NCI-H748 treated with DMSO at 0.1 percent for 48 hours (cell line): ENCODE measurements at places on chromosomes 6 and 20.

- no peak for DNase-seq
These were observed 114.5 kb downstream of the JAG1 start for GRCh38 chr20:10559266-10559665.

DNA sequence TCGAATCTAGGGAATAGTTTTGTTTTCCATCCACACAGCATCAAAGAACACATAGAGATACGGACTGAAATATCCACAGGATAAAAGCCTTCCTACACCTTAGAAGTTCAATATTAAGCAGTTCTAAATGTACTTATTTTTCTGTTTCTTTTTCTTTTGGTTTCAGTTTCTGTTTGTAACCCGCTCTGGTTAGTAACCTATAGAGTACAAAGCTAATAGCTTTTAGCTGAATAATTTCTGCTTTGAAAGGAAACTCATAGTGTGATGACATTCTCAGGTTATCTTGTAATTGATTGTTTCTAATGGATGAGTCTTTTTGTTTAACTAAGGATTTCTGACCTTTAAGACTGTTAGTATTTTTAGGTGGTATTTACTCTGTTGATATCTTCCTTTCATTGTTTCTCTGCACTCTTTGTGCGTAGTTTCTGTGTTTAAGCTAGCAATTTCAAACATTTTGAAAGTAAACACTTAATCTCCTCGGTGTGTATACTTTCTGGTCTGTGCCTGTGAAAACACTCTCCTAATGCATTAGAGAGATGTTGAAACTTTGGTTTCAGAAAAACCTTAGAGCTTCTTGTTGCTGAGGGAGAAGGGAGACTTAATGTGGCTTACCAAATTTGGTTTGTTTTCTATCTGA, 385.5 kb downstream of the HDGFL1 start:
- peak; percentile 58 for DNase-seq

GRCh38 chr6:128323011-128323410, 197.4 kb downstream of the PTPRK start:
- no peak for DNase-seq

DNA sequence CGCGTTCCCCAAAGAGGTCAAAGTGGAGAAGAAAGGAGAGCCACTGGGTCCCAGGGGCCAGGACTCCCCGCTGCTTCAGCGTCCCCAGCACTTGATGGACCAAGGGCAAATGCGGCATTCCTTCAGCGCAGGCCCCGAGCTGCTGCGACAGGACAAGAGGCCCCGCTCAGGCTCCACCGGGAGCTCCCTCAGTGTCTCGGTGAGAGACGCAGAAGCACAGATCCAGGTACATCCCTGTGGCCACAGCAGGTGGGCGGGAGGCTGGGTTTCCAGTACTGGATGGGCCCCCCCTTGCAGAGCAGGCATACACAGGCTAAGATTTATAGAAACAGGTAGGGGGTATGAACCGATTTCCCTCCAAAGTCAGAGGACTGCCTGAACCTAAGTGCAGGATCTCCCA, 42.7 kb upstream of the SMIM28 start:
- DNase-seq = no peak

DNA sequence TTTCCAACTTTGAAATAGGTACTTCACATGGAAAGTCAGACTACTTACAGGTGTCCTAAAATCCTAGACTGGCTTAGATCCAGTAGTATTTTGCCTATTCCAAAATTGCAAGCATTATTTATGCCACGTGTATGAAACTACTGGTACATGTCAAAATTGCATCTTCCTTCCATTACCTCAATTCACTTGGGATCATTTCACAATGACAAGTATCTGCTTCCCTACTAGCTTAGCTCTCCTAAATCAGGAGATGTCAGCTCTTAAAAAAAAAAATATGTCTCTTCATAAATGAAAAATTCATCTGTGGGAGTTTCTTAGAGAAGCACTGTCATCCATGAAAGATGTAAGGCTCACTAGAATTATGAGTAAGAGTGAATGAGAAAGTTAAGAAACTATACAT, 466.6 kb upstream of the MANEA start:
- DNase-seq = no peak

DNA sequence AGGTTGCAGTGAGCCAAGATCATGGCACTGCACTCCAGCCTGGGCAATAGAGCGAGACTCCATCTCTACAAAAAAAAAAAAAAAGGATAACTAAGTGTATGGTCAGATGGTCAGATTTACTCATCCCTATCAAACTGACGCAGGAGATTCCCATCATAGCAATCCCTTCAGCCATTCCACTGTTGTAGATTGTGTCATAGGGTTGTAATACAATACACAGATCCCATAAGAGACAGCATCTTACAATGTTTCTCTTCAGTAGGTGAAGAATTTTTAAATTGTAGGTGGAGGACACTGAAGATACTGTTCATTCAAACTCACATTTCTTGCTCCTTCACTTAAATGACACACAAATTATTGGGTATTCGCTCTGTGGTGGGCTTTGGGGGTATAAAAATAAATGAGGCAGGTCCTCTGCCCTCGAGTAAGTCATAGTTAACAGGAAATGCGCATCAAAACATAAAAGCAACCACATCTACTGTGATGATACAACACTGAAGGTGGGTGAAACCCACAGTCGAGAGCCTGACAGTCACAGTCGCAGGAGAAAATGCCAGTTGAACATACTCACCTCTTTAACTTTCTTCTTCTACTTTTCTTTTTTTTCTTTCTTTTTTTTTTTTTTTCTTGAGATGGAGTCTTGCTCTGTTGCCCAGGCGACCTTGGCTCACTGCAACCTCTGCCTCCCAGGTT, 205.5 kb downstream of the ZNF217 start:
- DNase-seq = no peak

DNA sequence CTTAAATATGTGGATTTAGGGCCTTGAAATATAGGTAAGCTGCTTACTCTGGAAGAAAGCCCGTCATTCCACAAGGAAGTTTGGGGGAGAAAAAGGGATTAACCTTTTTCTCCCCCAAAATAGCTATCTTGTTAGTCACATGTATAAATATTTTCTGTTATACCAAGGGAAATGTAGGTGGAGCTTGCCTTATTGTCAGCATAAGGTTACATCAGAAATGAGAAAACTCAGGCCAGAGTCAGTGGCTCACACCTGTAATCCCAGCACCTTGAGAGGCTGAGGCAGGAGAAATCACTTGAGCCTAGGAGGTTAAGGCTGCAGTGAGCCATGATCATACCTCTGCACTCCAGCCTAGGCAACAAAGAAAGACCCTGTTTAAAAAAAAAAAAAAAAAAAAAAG, 129.9 kb downstream of the LRFN2 start:
- DNase-seq = no peak

GRCh38 chr6:33212857-33213165, 4.5 kb downstream of the RING1 start:
- DNase-seq = no peak

GRCh38 chr6:3455569-3456394, 1.1 kb downstream of the SLC22A23 start:
- no peak for DNase-seq

DNA sequence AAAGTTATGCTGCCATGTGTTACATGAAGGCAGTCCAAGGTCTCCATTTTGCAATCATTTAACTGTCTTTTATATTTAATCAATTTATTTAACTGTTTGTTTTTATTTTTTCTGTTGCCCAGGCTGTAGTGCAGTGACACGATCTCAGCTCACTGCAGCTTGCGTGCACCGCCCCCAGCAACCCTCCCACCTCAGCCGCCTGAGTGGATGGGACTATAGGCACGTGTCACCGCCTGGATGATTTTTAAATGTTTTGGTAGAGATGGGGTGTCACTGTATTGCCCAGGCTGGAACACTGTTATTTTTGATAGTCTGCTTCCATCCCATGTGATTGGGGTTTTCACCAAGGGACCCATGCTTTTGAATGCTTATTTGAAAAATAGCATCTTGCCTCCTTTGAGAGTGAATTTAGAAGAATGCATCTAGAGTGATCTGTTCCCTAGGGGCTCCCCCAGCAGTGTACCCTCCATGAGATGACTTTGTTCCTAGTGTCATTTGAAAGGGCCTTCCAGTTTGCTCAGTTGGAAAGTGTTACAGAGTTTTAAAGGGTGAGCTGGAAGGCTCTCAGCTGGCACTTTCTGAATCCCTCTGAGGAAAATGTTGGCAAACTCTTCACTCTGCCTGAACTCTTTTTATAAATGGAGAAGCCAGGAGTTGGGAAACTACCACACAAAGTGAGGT, 143.4 kb downstream of the JARID2 start:
- no peak for DNase-seq

DNA sequence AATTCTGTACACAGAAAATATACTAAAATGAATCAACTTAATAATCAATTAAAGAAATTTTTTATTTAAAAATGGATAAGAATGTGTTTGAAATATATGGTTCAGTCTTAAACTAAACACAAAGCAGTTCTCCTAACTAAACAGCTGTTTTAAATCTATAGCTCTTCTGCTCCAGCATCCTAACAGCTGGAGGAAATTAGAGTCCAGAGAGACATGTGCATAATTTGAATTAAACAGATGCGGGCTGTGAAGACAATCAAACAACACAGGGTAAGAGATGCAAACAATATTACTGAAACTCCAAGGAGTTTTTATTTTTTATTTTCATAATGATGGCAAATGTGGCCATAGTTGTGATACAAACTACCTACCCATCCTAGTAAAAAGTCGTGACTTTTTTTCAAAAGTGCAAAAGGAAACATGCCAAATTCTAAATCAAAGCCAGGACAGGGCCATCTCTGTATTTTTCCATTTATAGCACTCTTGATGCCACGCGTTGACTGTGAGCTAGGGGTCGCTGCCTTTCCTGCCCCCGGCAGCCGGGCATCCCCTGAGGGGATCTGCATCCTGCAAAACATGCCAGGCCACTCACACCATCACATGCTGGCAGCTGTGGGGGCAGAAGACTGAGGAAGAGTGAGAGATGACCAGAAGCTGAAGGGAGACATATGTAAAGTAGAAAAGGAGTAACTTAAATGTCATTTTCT, 310.6 kb downstream of the PRKN start:
- DNase-seq = no peak

- DNase-seq = no peak
These were observed 2.0 kb downstream of the CLIC5 start for GRCh38 chr6:46013639-46014038.

DNA sequence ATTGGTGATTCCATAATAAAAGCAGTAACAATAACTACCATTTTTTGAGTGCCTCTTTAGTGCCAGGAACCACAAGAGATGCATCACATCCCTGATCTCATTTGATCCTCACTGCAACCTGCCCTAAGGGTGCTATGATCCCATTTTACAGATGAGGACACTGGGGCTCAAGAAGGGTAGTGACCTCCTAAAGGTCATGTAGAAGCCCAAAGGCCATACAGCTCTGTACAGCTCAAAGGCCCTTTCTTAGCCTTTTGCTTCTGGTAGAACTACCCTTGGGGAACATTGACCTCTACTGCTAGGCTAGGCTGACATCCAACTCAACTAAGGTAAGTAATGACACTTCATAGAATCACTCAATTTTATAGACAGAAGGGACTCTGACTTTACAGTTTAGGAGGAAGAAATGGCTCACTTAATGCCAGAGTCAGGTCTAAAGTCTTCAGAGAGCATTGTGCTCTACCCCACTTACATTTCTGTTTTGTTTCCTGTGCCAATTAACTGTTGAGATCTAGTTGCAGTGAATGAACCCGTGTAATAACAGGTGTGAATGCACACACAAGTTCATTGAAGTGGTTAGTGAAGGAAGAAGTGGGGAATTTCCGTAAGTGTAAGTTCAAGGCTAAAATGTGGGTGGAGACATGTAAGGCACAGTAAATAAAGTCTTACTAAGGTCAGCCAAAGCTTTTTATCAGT, 10.7 kb downstream of the SLC9A8 start:
- DNase-seq = no peak

DNA sequence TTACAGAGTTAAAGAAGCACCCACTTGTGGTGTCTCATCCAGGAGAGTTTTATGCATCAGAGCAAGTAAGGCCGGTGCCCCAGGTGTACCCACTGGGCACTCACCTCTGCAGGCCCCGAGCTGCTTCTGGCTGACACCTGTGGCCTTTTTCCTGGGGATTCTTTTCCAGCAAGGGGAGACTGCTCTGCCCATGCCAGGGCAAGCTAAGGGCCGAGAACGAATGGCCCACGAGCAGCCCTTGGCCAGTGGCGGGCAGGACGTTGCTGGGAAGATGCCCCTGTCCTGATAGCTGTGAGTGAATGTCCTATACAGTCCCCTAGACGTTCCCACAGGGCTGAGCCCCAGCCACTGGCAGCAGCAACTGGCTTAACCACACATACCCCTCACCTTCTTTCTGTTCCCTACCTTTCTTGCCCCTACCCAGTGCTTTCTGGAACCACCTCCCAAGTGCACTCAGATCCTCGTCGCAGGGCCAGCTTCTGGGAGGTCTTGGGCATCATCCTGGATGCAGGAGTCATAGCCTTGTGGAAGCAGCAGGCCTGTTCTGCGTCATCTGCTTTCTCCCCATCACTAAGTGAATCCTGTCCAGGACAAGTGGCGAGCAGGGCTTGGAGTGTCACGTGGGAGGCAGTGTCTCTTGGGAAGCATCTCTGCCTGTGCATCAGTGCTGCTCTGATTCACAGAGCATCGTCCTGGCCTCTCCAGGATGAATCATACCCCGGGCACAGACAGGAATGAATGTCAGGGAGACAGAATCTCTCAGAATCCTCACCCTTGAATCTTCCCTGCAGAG, 32.5 kb downstream of the SYNDIG1 start:
- no peak for DNase-seq

DNA sequence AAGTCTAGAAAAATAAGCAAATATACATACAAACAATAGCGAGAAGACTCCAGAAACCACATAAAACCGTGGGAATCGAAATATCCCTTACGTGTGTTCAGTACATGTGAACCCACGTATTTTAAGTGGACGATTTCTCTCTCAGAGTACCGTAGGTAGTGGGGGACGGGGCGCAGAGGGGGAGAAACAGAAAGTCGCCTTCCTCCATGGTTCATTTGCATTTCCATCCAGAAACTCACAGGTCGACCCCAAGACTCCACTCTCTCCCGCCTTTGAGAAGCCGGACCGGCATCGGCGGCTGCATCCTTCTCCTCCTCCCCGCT, 538 bp upstream of the ENPP1 start:
- DNase-seq = no peak

DNA sequence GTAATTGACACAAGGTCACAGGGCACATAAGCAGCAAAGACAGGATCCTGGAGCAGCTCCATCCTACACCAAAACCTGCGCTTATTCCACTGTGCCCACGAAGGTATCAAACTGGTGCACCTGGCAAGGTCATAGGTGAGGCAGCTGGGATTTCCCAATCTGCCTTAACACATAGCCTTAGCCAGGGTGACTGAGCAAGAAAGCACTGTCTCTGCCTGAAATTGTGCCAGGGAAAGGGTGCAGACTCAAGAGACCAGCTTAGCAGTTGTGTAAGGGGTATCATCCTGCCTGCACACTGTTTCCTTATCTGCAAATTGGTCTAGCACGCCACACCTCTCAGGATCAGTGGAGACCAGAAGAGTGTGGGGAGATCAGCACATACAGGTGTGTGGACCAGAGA, 82.8 kb downstream of the MAFB start:
- no peak for DNase-seq

- DNase-seq = no peak
These were observed 39.6 kb downstream of the VEGFA start for GRCh38 chr6:43809417-43810305.
